ENCODE measurements at places on chromosomes 4 and X.

GRCh38 chrX:7996414-7996813 is 69.2 kb upstream of the PNPLA4 start:
- DNase-seq: no peak

DNA sequence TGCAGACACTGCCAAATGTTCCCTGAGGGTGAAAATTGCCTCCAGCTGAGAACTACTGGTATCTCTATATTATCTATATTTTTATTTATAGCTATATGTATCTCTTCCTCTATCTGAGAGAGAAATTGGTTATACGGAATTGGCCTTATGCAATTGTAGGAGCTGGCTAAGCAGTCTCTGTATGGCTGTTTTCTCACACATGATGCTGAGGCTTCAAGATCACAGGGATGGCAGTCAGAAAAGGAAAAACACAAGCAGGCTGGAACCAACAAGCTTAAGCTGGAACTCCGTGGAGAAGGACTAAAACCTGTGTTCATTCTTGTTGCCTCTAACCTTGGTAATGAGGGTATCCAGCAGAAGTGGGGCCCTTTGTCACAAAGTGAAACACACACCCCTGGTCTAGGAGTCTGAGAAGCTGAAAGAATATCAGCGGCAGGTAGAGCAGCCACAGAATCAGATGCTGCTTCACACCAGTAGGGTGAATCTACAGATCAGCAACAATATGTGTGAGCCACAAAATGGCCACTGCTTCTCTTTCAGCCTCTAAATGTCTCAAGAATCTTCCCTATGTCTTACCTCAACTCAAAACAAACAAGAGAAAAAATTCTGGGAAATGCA is 166.5 kb upstream of the PPP1R2C start:
- DNase-seq: no peak

DNA sequence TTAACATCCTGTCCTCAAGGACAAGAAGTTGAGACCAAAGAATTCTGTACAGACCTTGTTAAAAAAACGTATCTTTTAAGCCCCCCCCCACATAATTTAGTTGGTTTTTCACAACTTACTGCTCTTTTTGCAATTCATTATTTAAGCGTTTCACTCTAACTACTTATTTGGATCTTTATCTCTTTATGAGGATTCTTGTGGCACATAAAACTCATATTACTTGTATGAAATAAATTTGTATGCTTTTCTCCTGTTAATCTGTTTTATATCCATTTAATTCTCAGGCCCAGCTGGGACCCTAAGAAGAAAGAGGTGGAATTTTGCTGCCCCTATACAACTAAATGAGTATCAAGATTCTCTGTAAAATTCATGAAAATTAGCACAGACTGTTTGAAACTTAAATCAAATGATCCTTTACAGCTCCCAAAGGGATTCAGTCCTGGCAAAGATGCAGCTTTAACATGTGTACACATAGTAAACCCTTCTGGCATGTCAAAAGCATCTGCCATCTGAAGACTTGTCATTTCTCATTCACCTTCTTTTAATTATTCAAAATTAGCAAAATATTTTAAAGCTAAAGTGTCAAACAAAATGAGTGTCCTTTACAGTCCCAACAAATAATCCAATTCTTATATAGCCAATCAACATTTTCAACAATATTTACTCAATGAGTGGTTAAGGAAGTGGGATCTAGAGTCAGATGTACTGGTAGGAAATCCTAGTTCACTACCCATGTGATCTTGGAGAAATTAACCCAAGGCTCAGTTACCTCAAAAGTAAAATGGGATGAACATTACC is 17.7 kb downstream of the ARAP2 start:
- DNase-seq: no peak

DNA sequence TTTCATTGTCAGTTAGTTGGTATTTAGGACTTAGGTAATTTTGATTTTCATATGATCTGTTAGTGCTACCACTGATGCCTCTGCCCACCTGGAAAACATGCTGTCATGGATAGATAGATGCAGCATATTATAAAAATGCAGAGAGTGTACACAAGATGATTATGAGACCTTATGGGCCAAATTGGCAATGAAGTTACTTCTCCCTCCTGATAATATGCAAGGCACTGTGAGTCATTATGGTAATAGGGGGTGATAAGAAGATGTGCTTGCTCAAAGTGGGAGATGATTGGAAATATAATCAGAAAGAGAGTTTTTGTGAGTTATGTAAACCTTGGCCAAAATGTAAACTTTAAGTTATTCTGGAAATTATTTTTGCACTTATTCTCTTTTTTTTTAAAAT is 56.6 kb upstream of the RHOH start:
- DNase-seq: no peak

GRCh38 chrX:118569676-118570075 is 74.1 kb downstream of the DOCK11 start:
- no peak for DNase-seq

GRCh38 chr4:76658231-76659102 is 223.4 kb downstream of the SHROOM3 start:
- DNase-seq: no peak

DNA sequence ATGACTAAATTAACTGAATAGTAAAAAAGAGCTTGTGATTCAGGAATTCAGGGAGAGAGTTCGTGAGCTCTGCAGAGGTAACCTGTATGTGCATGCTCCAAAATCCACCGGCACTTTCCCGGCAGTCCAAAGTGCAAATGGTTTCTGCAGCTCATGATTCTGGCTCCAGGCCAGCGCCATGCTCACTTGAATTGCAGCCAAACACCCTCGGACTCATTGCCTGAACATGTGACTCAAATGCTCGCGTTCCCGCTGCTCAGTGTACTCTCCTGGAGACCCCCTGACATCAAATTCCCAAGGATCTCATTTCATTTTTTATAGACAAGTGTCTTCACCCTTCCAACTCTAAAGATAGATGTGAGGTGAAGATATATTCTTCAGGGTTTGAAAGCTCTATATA is 44.1 kb upstream of the SH3RF1 start:
- peak; percentile 12 for DNase-seq

DNA sequence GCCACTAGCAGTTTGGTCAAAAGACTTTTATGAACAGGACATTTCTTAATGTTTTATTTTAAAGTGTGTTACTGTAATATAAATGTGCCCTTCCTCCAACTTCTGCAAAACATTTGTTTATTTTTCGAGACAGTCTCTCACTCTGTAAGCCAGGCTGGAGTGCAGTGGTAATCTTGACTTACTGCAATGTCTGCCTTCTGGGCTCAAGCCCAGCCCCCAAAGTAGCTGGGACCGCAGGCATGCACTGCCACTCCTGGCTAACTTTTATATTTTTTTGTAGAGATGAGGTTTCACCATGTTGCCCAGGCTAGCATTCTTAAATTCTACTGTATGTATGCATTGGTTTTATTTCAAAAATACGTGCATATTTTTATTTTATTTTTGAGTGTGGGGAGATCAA is 1201.9 kb downstream of the STIM2 start:
- DNase-seq: no peak

DNA sequence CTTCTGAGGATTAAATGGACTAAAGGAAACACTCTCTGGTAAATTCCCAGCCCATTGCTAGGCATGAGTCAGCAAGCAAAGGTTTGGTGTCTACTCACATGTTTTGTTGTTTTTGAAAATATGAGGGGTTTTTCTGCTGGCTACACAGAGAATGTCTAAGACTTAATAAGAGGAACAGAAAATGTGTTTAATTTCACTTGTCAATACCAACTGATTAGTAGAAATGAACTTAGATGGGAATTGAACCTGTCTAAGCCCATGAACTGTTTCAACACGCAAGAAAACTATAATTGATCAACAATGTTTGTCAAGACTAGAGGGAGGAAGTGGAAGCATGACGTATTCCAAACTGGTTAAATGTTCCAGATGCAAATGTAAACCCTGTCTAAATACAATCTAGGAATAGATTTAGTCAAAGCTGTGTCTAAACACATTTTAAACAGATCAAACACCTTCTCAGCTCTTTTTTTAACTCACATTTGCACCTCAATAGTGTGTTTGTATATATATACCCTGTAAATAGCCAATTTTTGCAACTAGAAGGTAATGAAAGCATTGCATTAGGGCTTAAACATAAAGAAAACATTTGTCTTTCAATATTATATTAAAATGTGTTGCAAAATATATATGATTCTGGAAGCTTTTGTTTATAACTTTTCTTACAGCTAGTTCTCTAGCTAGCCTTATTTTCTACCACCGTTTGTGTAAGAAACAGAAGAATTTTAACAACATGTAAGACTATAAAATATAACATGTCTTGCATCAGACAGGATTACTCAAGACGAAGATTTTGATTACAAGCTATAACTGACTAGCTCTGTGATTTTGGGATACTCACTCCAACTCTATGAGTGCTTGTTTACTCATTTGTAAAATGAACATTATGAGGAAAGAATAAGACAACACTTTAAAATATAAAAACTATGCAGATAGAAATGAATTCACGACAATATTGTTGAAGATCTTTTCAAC is 607.8 kb downstream of the FSTL5 start:
- no peak for DNase-seq

DNA sequence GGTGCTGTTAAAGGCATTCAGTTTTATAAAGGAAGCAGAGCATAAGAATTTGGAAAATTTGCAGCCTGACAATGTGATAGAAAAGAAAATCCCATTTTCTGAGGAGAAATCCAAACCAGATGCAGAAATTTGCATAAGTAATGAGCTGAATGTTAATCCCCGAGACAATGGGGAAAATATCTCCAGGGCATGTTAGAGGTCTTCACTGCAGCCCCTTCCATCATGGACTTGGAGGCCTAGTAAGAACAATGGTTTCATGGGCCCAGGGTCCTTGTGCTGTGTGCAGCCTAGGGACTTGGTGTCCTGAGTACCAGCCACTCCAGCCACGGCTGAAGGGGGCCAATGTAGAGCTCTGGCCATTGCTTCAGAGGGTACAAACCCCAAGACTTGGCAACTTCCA is 542.7 kb upstream of the NR3C2 start:
- DNase-seq: no peak

DNA sequence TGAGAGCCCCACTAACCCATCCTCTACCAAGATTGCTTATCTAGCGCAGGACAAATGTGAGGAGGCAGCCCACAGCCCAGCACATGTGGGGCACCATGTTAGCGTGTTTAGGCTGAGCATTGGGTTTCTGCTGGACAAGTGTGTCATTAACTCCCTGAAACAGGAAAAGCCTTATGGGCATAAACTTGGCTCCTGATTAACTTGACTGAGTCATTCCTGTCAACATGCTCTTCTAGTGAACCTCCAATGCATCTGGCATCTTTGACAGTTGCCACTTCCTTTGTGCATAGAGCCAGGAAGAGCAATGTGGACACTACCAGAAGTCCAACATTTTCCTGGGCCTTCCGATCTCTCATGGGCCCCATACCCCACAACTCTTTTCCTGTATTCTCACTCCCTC is 2.5 kb downstream of the SPIN2A start:
- no peak for DNase-seq

- no peak for DNase-seq
Observed at GRCh38 chr4:35364321-35364870, 879.9 kb downstream of the ARAP2 start.

DNA sequence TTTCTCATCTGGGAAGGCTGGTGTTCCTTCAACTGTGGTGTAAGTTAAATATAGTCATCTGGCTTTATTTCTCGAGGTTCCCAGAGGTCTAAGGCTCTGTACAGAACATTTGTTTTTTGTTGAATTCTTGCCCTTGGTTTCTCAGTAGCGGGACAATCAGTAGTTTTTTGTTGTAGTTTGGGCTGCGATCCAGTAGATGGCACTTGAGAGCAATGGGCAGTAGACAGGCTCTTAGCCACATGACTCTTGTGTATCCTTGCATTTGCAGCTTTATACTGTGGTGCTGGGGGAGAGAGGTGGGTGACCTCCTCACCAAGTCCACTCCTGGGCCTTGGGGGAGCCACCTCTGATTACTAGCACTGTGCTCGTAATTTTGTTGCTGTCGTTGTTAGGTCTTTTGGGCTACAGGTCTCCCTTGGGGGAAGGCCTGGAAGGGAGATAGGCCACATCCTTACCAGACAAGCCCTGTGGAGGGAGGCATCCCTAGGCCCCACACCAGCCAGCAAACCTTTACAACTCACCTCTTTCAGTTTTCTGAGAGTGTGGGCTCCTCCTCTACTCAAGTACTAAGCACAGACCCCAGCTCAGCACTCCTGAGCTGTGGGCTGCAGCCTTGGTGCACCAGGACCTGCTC is 8.1 kb downstream of the ETDB start:
- DNase-seq: no peak

DNA sequence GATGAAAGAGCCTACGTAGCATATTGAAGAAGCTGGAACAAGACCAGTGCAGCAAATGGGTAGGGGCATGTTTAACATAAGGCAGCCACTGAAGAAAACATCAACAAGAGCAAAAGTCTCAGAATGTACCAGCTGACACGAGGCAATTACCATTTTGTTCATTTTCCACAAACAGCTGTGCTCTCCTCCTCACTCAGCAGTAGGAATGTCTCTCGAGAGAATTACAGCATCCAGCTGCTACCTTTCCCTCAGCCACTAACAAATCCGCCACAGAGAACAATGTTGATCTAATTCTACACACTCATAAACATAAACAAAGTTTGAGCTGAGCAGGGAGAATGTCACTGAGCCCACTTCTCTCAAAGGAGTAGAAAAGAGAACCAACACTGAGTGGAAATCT is 68.0 kb downstream of the OPHN1 start:
- DNase-seq: no peak

- no peak for DNase-seq
Observed at GRCh38 chr4:68871809-68872642, 56.2 kb downstream of the UGT2B10 start.

DNA sequence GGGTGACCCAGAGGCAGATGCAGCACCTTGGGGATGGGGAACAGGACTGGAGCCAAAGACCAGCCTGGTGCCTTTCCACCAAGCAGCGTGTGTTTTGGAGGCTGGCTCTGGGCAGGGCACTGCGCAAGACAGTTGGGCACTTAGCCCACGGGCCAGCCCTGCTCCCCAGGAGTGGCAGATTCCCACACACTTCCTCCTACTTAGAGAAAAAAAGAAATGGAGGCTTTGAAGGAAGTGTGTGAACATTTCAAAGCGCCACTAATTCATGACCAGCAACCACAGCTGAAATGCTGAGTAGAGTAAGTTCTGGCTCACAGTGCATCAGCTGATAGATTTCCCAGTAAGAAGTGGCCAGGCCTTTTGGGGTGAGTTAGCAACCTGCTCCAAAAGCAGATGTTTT is 54.9 kb upstream of the LGI2 start:
- no peak for DNase-seq

GRCh38 chr4:163592212-163592611 is 97.7 kb downstream of the TMA16 start:
- DNase-seq: peak; percentile 24

GRCh38 chr4:118823471-118823870 is 12.5 kb downstream of the SEC24D start:
- DNase-seq: no peak

DNA sequence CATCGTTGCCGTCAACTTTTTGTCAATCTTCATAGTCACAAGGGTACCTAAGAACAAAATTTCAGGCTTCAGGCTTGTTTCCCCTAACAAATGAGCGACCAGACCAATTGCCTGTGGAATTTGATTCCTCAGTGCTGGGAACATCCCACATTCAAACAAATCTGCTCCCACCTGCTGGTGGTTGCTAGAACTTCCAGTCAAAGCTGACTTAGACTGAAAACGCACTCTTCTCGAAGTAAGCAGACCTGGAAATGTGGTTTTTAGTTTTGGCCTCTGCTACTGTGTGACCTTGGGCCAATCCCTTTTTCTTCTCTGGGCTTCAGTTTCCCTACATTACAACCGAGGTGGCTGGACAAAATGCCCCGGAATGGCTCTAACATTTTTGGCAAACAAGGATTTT is 1.8 kb upstream of the GABRQ start:
- DNase-seq: no peak

Measured in NCI-H1417 treated with DMSO at 0.1 percent for 48 hours (cell line).